ENCODE measurements at places on chromosomes 2 and 18. TPM values are rescaled to one million over a fixed set of nuclear protein-coding genes. Genes with fewer than 3 reads are reported as not detected.

DNA sequence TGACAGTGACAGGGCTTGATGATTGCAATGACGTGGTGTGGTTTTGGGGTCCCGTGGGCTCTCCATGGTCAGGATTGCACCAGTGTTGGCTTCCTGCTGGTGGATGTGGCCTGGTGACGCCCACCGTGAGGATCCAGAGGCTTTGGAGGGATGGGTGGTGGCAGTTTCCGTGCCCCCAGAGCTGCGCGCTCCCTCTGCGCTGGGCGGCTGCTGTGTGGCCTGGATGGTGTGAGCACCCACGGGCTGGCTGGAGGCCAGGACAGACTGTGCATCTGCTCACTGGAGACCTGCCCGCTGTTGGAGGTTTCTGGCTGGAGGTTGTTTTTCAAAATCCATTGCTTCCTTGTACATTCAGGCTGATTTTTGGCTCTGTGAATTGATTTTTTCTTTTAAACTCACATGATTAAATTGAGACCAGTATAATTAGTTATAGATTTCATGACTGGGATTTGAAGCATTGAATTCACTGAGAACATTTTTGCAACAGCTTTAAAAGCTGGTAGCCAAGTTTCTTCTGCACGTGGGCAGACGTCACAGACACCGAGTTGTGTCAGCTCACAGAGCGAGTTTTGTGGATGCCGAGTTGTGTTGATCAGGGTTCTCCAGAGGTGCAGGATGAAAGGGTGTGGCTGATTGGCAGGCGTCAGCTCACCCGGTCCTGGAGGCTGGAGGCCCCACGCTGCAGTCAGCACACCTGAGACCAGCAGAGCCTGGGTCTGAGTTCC lies 72.7 kb downstream of the KCNG2 start:
- DNase-seq = no peak

GRCh38 chr2:191693166-191693565 lies 15.2 kb downstream of the NABP1 start:
- DNase-seq = no peak

Gene ASB18
- not detected for total RNA-seq

Gene SLC5A7
- not detected for total RNA-seq

DNA sequence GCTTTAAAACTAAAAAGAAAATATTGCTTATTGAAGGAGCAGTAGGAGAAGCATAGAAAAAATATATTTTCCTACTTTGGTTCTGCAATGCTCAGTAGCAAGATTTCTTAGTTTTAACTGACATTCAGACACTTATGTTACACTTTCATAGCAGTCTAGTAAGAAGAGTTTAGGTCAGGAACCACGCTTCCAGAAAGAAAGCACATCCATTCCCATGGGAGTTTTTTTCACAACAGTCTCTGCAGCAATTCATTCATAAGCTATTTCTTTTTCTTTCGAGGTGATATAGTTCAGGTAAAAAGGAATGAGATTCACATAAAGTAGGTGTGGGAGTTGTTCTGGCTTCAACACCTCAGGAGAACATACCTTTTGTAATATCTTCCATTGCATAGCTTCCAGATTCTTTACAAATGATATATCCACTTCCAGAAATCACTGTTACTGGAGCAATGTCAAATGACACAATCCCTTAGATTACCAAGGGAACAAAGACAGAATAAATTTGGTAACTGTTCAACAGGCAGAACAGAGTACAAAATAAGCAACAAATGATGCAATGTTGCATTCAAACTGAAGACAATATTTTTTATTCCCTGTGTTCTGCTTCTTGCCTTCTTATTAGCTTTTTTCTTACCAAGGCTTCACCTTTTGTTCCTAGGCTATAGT lies 95.2 kb upstream of the GULP1 start:
- DNase-seq = no peak

DNA sequence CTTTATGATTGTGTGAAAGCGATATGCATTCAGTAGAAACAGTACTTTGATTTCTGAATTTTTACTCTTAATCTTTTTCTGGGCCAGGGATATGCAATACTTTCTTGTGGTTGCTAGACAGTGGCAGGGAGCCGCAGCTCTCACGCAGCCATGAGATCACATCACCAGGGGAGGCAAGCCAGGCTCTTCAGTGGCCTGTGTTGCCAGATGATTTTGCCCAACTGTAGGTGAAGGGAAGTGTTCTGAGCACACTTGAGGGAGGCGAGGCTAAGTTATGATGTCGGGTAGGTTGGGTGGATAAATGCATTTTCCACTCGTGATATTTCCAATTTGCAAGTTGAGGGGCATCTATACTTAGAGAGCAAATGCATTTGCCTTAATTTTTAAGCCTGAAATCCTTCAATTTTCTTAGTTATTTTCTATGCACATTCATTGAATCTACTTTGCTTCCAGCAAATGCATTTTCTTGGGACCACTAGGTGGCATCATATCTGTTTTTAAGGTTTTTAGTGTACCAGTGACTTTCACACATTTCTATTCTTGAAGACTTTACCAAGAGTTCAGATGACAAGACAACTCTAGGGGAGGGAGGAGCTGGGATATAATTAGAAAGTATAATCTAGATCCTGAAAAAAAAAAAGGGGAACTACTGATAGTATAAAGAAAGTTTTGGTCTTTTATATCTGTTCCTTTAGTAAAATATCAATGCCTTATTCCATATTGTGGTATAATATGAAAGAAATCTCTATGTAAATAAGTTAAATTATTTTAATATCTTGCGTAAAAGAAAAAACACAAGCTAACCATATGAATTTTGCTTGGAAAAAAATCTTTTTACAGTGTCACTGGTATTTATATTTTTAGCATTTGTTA lies 643.3 kb downstream of the SOCS6 start:
- DNase-seq = no peak

Gene SMAD2
- 60.0 TPM for total RNA-seq

DNA sequence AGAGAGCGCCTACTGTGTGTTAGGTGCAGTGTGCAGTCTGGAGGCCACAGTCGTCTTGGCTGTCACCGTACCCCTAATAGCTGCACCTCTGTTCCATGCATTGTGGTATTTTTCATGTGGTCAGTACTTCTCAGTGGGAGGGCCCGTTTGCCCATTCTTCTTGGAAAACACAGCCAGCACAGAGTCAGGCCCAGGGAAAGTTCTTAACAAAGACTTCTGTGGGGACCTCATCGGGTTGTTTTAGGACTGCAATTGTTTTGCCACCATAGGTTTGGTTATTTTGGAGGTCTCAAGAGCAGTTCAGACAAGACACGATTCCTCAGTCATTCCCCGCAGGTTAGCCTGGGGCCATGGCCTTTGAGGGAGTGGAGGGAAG lies 62.3 kb downstream of the SMIM21 start:
- DNase-seq = no peak

All from thoracic aorta (tissue), 2 donors.